ENCODE measurements at places on chromosomes 4 and X.

DNA sequence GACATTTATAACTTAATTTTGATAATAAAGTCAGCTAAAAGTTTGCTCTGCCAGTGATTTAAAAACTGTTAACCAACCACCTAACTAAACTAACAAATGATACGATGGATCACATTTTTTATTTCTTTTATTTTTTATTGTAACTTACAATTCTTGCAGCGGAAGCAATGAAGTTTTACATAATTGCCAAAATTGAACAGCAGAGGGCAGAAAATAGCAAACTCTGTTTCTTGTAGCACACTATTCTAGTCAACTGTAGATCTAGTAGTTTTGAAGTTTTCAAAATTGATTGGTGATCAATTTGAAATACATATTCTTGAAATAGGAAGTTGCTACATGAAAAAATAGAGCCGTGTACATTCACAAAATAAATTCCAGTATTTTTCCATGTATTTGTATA, 2.8 kb upstream of the GRIA2 start:
- peak; percentile 44 for DNase-seq

GRCh38 chr4:48481581-48481980, 1.6 kb upstream of the SLC10A4 start:
- no peak for DNase-seq

GRCh38 chr4:139769364-139769763, 103.7 kb downstream of the MGST2 start:
- DNase-seq = no peak

DNA sequence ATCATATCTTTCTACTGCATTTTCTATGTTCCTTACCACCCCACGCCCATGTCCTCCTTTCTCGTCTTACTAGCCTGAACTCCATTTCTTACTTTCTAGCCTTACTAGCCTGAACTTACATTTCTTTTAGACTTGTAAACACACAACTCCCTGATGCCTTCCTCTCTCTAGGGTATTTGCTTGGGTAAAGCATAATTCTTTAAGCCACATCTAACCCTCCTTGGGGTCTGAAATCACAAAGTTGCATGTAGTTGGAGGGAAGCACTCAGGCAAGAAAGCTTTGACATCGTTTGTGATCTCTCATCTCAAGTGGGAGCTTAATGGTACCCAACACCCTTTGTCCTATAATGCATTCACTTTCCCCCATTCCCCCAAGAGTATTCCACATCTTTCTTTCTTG, 124.4 kb downstream of the SPOCK3 start:
- no peak for DNase-seq

GRCh38 chr4:70838204-70838603, 1.5 kb downstream of the GRSF1 start:
- no peak for DNase-seq

DNA sequence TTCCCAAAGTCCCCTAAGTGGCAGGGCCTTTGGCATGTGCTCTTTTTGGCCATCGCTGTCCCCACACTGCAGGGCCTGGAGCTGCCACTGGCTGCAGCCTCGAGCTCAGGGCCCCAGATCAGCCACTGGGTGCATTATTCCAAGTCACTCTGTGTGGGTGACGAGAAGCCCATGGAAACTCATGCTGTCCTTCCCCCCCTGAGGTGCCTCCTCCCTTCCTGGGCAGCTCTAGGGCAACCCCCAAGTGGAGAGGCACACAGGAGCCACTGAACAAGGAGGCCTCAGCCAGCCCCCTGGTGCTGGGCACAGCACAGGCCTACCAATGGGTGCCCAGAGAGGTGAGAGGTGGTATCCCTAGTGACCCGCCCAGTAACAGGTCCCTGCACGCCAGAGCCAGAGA, 84.5 kb downstream of the PPP2R2C start:
- no peak for DNase-seq

DNA sequence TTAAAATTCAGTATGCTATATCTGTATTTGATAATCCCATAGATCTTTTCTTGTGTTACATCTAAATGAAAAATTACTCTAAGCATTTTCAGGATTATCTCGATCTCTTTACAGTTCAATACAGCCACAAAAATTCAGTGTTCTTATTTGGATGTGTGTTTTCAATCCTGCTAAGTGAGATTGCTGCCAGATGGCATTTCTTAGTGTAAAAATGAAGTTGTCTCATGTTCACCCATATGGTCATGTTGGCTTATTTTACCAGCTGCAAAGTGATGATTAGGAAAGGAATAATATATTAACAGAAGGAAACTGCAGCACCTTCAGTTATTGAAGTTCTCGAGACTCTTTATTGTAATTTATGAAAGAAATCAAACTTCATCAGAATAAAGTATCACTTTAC, 12.1 kb upstream of the FAM47A start:
- DNase-seq = no peak

GRCh38 chr4:143308377-143308776, 28.3 kb upstream of the GAB1 start:
- DNase-seq = no peak

DNA sequence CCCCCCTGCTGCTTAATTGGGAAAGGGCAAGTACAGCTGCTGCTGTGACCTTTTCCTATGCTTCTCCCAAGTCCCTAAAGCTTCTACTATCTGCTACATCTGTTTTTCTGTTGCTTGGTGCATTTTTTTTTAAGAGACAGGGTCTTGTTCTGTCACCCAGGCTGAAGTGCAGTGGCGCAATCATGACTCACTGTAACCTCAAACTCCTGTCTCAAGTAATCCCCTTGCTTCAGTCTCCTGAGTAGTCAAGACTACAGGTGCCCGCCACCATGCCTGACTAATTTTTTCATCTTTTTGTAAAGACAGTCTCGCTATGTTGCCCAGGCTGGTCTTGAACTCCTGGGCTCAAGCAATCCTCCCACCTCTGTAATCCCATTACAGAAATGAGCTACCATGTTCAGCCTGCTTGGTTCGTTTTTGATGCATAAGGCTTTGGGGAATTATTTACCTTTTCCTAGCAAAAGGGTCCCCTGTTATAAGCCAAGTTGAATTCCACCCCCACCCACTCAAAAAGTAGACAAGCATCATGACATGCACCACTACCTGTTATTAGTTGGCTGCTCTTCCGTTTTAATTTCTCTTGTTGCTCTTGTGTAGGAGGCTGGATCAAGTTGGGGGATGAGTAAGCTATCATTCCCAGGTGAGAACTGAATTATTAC, 39.6 kb downstream of the DGKK start:
- DNase-seq = no peak

Data from lung (tissue), 17 donors.